ENCODE measurements at places on chromosomes 2 and 18. TPM values are rescaled to one million over a fixed set of nuclear protein-coding genes. Genes with fewer than 3 reads are reported as not detected.
A peak's percentile ranks its signal among the peaks of the same experiment; 100 is the strongest.

GRCh38 chr2:174172802-174173355 is 75.5 kb downstream of the OLA1 start:
- no peak for DNase-seq

DNA sequence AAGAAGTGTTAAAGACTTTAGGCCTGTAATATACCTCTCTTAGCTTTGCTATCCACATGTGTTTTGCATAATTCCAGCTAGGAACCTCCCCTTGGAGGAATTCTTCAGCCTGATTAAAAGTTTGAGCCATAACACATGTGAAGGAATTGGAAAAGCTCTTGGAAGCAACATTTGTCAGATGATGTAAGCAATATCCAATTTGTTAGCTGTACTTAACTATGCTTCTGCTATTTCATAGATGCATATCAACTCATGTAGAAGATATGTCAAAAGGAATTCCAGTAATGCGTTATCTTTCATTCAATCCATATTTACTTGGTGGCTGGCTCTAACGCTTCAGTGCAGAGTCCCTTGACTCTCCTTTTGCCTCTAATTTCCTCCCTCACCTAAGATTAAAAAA is 46.2 kb downstream of the PKP4 start:
- peak; percentile 25 for DNase-seq

DNA sequence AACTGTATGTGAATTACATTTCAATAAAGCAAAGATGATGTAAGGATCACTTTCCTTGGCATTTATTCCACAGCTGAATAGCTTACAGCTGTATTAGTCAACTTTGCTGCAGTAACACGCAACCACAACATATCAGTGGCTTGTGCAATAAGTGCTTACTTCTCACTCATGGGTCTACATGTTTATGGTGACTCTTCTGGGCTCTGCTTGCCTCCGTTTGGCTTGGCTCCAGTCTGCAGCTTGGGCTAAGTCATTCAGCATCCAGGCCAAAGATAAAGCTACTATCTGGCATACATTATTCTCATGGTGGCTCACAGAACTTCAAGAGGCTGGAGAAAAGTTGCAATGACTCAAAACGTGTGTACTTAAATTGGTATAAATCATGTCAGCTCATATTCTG is 355.0 kb downstream of the RNF144A start:
- no peak for DNase-seq

DNA sequence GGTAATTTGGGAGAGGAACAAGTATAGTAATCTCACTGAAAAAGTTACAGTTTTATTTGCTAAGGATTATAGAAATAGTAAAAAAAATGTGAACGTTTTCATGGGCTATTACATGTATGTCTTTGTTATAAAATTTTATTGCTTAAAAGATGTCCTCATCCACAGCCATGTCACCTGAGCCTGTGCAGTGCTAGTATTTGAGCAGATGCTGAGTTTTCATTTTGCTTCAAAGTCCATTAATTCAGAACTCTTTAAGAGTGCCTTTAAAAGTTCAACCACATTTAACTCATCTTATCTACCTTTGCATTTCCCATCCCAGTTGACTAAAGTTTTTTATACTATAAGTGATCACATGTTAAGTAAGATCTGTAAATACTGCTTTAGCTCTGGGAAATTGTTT is 52.6 kb downstream of the DPP10 start:
- no peak for DNase-seq

- DNase-seq, result no peak
Measured at GRCh38 chr18:69778680-69779079, 169.0 kb downstream of the CD226 start.

The TP53I3 gene
- total RNA-seq, result 2.8 TPM

The CXCR4 gene
- total RNA-seq, result 3.6 TPM

The RSAD2 gene
- total RNA-seq, result 2.2 TPM

The KCNG2 gene
- not detected for total RNA-seq

The CXCR2 gene
- not detected for total RNA-seq

The EIF4E2 gene
- total RNA-seq, result 60.8 TPM

Measured in A673 (cell line).